ENCODE measurements at places on chromosomes 1 and 21.
A peak's percentile ranks its signal among the peaks of the same experiment; 100 is the strongest.

DNA sequence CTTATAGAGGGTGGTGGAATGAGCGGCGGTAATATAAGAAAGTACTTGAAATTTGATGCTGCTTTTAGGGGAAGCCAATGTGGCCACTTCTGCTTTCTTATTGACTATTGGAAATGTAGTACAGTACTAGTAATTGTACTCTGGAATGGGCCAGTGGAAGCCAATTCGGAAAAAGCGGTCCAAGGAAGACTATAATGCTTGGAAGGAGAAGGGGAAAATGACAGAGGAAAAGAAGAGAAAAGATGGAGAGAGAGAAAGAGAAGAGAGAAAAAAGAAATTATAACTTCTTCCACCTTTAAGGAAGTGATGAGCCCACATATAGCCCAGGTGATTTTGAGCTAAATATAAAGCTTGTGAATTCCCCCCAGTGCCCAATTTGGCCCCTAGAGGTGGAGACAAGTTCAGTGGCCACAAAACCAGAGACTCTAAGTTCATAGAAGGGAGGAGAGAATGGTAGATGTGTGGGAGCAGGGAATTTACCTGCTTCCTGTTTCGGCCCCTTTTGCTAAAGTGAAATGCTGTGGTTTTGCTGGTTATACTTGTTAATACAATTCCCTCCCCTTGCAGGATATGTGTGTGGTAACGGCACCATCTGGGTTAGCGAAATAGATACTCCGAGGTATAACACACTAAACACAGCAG lies 35.7 kb upstream of the DUSP10 start:
- H3K27ac ChIP-seq = no peak overlapping the region
- no peaks in the 10 kb centered on the region for H3K27me3 ChIP-seq
- no peaks in the 10 kb centered on the region for H3K36me3 ChIP-seq
- no peaks in the 10 kb centered on the region for H3K4me1 ChIP-seq

DNA sequence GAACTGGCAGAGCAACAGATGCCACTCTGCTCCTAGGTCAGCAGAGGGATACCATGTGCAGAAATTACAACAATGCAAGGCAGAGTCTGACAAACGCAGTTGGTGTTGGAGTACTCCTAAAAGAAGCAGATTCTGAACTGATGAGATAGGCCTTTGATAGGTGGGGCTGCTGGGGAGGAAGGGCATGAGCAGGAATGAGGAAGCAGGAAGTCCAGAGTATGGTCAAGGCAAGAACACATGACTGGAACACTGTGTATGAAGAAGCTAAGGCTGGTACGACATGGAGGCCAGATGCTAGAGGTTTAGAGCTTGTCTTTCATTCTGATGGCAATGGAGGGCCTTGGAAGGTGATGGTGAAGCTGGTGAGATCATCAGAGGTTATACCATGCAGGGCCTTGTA lies 11.5 kb upstream of the THRAP3 start:
- no peaks in the 10 kb centered on the region for H3K27me3 ChIP-seq
- H3K4me3 ChIP-seq = no peak overlapping the region
- H3K27ac ChIP-seq = no peak overlapping the region
- peaks cover 6% of the 10 kb centered on the region for H3K4me1 ChIP-seq
- no peaks in the 10 kb centered on the region for H3K36me3 ChIP-seq

- H3K27me3 ChIP-seq = no peaks in the 10 kb centered on the region
- H3K4me1 ChIP-seq = peaks cover 18% of the 10 kb centered on the region
- no peak for DNase-seq
- no peak overlapping the region for H3K27ac ChIP-seq
These were observed 25.7 kb upstream of the SELENON start for GRCh38 chr1:25774206-25774803.

GRCh38 chr1:10671090-10671489 lies 125.4 kb downstream of the CASZ1 start:
- H3K36me3 ChIP-seq = no peaks in the 10 kb centered on the region
- no peaks in the 10 kb centered on the region for H3K27me3 ChIP-seq
- H3K27ac ChIP-seq = peak overlapping the region; percentile 78
- DNase-seq = no peak
- no peak overlapping the region for H3K4me3 ChIP-seq
- H3K4me1 ChIP-seq = peaks cover 82% of the 10 kb centered on the region

GRCh38 chr1:42322577-42322976 lies 12.5 kb downstream of the FOXJ3 start:
- H3K4me1 ChIP-seq = peaks cover 17% of the 10 kb centered on the region
- no peak for DNase-seq
- H3K4me3 ChIP-seq = no peak overlapping the region
- H3K27me3 ChIP-seq = no peaks in the 10 kb centered on the region
- no peaks in the 10 kb centered on the region for H3K36me3 ChIP-seq

DNA sequence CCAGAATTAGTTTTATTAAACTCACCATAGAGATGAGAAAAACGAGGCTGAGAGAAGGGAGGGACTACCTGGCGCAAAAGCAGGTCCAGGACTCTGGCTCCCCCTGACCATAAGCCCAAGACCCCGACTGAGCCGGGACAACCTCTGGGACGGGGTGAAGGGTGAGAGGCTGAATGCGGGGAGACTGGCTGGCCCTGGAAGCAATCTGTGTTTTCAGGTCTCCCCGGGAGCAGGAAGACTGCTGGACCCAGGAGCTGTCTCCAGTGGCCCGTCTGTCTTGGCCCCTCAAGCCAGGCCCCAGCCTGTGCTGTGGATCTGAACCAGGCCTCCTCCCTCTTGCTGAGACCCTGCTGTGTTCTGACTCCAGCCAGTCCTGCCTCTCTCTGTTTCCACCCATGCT lies 240.8 kb downstream of the TRABD2B start:
- H3K4me3 ChIP-seq = no peak overlapping the region
- H3K36me3 ChIP-seq = no peaks in the 10 kb centered on the region
- DNase-seq = no peak
- H3K27me3 ChIP-seq = no peaks in the 10 kb centered on the region

DNA sequence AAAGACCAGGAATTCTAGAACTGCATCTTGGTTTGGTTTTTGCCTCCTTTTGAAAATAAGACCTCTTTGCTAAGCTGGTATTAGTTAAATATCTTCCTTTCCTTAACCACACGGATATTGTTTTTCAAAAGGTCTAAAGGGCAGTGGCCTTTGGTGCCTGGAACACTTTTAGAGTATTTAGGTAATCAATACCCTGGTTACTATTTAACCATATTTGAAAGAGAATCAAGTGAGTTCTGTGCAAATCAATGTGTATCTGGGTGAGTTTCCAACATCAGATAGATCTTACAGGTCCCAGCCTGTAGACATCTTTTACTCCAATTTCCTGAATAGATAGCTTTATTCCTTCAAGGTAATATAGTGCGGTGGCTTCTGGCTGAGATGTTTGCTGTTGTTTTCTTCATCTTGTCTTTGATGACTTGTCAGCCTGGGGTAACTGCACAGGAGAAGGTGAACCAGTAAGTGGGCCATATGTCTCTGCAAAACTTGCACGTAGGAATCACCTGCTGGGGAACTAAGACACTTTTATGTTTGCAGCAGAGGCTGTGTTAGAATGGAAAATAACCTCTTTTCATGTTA lies at the start of gene C8A:
C8A (plus strand) TSS at position 277 of the 579 bp plus-strand sequence; CDS start at position 382, 105 bp downstream.
- no peaks in the 10 kb centered on the region for H3K27me3 ChIP-seq
- no peak within 1 kb of the TSS for H3K4me3 ChIP-seq
- no peak for DNase-seq
- H3K4me1 ChIP-seq = no peaks in the 10 kb centered on the region
- H3K36me3 ChIP-seq = no peaks in the 10 kb centered on the region

DNA sequence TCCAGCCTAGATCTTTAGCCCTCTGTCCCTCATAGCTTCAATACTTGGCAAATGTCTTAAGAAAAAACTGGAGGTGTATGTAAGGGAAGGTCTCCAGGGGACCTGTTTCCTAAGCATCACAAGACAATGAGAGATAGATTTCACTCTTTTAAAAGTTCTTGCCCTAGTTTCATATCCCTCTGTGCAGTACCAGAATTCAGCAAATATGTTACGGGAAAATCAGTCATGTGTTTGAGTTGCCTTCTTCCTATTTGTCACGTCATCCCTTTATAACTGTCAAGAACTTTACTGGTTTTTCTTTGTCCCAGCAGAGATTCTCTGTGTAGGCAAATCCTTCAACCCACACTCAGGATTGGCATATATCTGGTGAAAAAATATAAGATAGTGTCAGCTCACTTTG lies 32.3 kb downstream of the DNASE2B start:
- DNase-seq = no peak
- no peaks in the 10 kb centered on the region for H3K4me1 ChIP-seq
- no peak overlapping the region for H3K27ac ChIP-seq
- no peak overlapping the region for H3K4me3 ChIP-seq
- no peaks in the 10 kb centered on the region for H3K36me3 ChIP-seq
- H3K27me3 ChIP-seq = no peaks in the 10 kb centered on the region

GRCh38 chr1:24727501-24728216 lies 17.6 kb upstream of the CLIC4 start:
- H3K27ac ChIP-seq = peak overlapping the region; percentile 54
- H3K36me3 ChIP-seq = no peaks in the 10 kb centered on the region
- no peaks in the 10 kb centered on the region for H3K27me3 ChIP-seq
- DNase-seq = no peak

All from thyroid gland (tissue), 4 donors.